ENCODE measurements at places on chromosomes 11 and 22.

DNA sequence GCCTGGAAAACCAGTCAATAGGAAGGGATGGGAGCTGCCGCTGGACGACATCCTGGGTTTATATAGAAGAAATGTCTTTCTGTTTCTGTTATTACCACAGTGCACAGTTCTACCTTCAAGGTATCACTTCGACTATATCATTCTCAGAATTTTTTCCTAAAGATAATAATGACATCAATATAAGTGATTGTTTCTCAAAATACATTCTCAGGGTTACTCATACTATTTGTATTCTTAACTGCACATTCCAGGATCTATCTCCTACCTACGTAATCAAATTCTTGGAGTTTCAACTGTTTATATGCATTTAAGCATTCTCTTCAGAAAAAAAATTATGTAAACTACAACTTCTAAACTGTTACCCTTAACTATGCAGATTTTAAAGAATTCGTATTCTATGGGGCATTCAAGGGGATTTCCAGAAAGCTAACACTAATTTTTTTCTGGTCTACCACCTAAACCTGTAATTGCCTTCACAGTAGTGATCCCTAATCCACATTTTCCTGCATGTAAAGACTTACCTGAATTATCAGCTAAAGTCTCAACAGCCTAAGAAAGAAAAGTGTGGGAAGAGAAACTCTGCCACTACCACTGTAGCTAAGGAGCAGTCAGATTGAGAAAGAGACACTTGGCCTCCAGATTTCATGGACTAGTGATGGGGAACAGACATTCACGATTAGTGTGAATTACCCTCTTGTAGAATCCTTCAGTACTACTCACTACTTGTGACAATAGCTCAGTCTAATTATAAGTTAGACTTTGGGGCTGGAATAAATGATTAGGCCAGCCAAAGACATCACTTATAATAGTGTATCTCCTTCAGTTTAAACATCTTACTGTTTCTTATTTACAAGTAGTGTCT lies at the start of gene OR51B5:
TSS of gene OR51B5 (minus strand) at position 51 of the 862 bp plus-strand sequence. CDS start at position 51, 0 bp downstream.
- no peak for DNase-seq

GRCh38 chr22:36386900-36387708 lies 663 bp downstream of the MYH9 start:
- DNase-seq, result no peak

DNA sequence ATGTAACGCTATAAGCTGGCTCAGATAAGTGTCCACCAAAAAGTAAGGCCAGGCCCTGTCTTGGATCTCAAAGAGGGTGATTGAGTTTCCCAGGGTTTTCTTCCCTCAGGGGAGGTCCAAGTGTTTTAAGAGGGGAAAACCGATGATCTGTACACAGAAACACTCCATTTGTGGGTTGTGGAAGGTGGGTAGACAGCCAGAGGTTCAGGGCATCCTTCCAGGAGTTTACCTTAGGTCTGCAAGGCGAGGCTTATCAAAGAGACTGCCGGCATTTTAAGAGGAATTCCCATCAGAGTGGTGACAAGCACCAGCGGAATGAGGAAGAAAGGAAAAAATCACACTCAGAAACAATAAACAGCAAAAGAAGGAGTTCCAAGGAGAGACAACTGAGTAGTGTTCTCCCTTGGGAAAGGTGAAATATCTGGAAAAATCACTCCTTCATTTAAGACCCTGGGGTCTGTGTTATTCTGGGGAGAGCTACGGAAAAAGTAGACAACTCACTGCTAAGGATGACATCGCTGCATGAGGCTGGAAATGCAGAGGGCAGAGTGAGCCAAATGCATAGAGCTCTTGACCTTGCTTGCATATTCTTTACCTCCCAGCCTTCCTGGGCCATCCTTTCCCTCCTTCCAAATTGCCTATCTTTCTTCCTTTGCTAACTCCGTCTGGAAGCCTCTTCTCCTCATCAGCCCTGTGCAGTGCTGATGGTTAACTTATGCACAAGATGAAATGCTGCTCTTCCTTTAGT lies 22.1 kb upstream of the MMP7 start:
- peak; percentile 64 for DNase-seq

DNA sequence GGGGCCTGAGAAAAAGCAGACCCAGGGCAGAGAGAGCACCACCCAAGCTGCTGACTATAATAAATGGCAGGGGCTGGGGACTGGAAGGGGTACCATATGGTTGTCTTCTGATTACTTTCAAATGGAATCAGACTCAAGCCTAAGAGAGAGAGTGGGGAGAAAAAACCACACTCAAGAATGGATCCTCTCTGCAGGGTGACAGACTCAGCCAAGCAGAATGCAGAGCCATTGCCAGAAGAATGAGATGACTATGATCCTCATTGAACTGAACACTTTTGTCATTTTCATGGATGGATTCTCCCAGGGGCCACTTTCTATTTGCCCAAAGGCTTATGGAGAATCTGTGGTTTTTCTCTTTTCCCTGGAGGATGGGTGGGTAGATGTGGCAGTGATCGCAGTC lies 8.7 kb downstream of the UBASH3B start:
- DNase-seq, result no peak

DNA sequence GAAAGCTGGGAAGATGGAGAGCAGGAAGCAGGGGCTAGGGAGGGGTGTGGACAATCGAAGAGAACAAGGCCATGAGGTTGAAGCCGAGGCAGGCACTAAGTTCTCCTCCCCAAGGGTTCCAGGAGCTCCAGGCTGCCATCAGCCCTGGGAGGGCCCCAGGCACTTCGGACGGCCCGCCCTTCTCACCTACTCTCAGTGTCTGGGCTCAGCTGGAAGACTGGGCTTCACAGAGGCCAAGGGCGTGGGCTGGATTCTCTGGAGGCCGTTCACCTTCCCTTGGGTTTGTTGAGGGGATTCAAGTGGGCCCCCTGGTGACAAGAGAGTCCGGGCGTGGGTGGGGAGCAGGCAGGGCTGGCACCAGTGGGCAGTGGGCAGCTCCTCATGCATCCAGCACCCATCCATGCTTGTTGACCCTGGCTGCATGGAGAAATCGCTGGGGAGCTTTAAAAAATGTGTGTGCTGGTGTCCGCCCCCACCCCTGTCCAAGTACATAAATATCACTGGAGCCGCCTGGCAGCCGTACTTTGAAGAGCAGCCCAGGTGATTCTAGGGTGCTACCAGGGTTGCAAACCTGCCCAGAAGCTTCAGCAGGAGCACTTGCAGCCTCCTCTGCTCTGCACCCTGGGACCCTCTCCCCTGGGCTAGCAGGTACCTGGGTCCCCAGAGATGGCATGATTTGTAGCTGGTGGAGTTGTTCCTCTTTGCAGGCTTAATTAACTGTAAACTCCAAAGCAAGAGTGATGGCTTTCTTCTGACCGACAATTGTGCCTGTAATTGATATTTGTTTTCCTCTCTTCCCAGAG lies 74.3 kb downstream of the RTL6 start:
- no peak for DNase-seq

GRCh38 chr22:50058906-50059880 lies 1.1 kb upstream of the TTLL8 start:
- peak; percentile 3 for DNase-seq

DNA sequence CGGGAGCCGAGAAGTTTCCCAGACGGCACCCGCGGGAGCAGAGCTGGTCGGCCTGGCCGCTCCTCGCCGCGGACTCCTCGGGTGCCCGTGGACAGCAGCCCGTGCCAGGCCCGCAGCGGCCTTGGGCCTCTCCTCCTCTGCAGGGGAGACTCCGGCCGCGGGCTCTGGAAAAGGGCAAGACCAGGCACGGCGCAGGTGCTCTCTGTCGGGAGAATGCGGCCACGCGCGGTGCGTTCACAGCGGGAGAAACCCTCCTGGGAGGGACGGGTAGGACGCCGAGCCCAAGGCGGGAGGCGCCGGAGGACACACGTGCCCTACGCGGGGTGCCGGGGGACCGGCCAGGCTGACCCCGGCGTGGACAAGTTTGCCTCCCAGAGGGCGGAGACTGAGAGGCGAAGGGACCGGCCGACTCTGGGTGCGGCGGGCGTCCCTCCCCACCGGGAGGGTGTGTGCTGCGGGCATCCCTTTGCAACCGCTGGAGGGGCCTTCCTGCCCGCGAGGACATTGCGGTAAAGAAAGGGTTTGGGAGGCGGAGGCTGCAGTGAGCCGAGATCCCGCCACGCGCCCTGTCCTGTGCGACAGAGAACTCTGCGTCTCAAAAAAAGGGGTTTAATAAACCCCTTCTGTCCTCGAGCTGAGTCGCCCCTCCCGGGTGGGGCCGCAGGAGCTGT lies 2.3 kb downstream of the IFITM1 start:
- DNase-seq, result no peak

- DNase-seq, result peak; percentile 65
Observed at GRCh38 chr11:105968021-105968697, 53.9 kb downstream of the MSANTD4 start.

DNA sequence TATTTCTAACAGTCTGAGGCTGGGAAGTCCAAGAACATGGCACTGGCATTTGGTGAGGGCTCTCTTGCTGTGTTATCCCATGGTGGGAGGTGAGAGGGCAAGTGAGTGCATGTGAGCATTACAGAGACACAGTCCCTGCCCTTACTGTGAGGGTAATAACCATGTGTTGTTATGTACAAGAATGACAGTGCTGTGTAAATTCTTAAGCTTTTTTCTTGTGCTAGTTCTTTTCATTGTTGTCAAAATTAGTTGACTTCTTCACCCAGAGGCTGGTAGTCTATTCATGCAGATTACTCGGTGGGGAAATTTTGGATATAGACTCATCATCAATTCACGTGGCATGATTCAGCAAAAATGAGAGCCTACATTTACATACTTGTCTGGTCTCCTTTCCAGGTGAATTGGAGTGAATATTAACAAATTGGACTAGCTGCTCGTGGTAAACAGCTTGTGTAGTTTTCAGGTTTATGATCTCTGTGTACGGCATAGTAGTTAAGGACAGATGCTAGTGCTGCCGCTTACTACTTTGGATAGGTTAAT lies 49.3 kb downstream of the ATXN10 start:
- peak; percentile 6 for DNase-seq

DNA sequence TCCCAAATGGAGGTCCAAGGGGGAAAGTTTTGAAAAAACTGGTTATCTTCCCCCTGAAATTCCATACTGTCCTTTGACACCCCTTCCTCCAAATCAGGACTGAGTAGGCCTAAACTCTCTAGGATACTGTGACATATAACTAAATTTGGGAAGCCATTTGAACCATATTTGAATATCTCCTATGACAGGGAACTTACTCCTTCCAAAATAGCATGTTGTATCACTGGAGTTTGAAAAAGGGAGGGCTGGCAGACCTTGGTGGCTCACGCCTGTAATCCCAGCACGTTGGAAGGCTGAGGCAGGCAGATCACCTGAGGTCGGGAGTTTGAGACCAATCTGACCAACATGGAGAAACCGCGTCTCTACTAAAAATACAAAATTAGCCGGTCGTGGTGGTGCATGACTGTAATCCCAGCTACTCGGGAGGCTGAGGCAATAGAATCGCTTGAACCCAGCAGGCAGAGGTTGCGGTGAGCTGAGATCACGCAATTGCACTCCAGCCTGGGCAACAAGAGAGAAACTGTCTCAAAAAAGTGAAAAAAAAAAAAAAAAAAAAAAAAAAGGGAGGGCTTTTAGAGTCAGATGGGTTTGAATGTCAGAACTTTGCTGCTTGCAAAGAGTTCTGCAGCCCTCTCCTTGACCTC lies 42.4 kb downstream of the PIK3C2A start:
- no peak for DNase-seq

- DNase-seq, result no peak
Observed at GRCh38 chr11:73223998-73224730, 6.1 kb downstream of the P2RY2 start.

- no peak for DNase-seq
Observed at GRCh38 chr22:45708145-45708544, 36.5 kb downstream of the ATXN10 start.

- no peak for DNase-seq
Observed at GRCh38 chr11:47111318-47111804, 65.3 kb downstream of the ARFGAP2 start.

- no peak for DNase-seq
Observed at GRCh38 chr11:64103277-64103985, 62.5 kb downstream of the MACROD1 start.

Data from ACHN (cell line).